ENCODE measurements at places on chromosomes 2 and 18. TPM values are rescaled to one million over a fixed set of nuclear protein-coding genes. Genes with fewer than 3 reads are reported as not detected.

TPO gene
- not detected for total RNA-seq

GRCh38 chr2:239629926-239630617, 229.3 kb upstream of the HDAC4 start:
- no peak overlapping the region for H3K4me3 ChIP-seq
- no peaks in the 10 kb centered on the region for H3K4me1 ChIP-seq
- no peak overlapping the region for H3K27ac ChIP-seq
- no peak for DNase-seq
- H3K36me3 ChIP-seq = no peaks in the 10 kb centered on the region

DNA sequence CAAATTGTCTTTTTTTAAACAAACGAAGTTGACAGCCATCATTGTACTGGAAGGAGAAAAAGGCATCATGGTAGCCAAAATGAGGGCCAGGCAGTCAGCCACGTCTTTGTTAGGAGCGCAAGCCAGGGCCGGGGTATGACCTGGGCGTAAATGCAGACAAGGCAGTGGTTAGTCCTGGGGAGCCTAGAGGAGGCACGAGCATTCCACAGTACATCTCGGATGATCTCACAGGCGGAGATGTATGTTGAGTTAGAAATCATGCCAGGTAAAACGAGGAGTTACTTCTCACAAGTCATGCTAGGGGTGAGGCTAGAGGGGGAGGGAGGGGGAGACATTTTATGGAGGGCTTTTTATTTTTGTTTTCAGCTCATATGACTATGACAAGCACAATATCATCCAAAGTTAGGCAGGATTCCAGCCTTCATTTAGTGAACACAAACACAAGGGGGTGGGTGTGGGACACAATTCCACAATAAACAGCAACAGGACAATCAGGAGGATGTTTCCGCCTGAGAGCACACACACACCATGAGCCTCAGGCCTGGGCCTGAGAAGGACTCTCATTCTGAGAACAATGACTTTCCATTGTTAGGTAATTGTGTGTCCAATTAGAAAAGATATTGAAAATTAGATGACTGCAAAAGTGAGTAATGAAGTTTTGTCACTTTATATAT, 64.4 kb upstream of the PGAP1 start:
- H3K4me1 ChIP-seq = no peaks in the 10 kb centered on the region
- H3K4me3 ChIP-seq = no peak overlapping the region
- no peaks in the 10 kb centered on the region for H3K36me3 ChIP-seq
- H3K27ac ChIP-seq = no peak overlapping the region

DNA sequence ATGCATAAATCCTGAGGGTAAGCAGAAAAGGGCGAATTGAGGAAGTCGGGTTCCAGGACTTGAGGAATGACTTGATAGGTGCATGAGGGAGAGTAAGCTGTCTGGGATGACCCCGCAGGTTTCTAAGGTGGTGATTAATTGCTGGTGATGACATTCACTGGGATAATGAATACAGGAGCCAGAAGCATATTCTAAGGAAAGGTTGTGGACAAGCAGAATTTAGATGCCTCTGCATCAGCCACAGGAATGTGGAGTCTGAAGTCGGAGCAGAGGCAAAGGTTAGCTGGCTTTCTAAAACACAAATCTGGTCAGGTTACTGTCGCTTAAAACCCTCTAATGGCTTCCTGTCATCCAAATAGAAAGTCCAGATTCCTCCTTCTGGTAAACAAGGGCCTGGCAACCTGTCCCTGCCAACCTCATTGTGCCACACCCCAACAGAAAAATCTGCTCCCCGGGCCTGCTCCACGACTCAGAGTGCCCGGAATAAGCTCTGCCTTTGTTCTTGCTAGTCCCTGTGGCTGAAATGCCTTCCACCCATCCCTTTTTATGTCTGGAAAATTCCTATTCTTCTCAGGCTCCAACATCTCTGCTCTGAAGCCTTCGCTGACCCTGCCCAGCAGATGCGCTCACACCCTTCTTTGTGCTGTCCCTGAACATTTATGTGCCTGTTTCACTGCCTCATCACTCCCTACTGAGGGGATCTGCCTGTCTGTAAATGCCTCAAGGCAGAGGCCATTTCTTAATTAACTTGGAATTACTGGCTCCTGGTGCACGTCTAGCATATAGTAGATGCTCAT, 11.3 kb upstream of the TMEM214 start:
- H3K4me3 ChIP-seq = no peak overlapping the region
- no peaks in the 10 kb centered on the region for H3K36me3 ChIP-seq
- peak overlapping the region; percentile 74 for H3K27ac ChIP-seq
- peaks cover 12% of the 10 kb centered on the region for H3K4me1 ChIP-seq
- no peaks in the 10 kb centered on the region for H3K27me3 ChIP-seq

GRCh38 chr2:85951351-85952067, 62.7 kb upstream of the ST3GAL5 start:
- no peaks in the 10 kb centered on the region for H3K4me1 ChIP-seq
- H3K27me3 ChIP-seq = no peaks in the 10 kb centered on the region
- no peak overlapping the region for H3K4me3 ChIP-seq
- H3K36me3 ChIP-seq = no peaks in the 10 kb centered on the region
- H3K27ac ChIP-seq = no peak overlapping the region

DNA sequence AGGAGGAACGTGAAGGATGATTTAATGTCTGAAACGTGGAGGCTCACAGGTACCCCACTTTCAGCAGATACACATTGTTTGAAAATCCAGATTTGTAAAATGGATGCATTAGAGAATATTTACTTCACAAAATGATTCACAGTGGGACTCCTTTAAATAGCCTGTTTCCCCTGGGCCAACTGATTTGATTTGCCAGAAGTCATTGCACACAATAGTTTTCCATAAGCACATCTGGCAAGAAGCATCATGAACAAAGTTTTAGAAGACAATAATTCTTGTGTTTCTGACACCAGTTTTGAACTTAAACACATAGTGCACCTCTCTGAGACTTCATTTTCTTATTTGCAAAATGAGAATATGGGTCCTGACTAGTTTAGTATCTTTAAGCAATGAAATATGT, 451.4 kb upstream of the SLC14A2 start:
- H3K4me3 ChIP-seq = no peak overlapping the region
- DNase-seq = no peak
- no peak overlapping the region for H3K27ac ChIP-seq
- H3K4me1 ChIP-seq = no peaks in the 10 kb centered on the region

DNA sequence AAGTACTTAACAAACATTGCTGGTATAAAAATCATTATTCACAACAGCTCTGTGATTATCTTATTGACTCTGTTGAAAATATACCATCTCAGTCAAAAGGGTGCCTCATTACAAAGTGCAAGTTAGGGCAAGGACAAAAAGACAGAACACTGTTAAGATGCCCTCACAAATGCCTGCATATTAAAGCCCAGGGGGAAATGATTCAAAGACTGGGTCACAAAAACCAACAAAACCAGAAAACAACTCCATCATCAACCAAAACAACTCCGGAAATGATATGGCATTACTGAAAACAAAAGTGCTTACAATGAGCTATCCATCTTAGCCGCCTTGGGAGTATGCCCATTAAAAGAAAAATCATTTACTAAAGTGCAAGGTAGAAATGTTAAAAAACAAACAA, 9.9 kb downstream of the PLA2R1 start:
- no peak overlapping the region for H3K4me3 ChIP-seq
- peaks cover 17% of the 10 kb centered on the region for H3K4me1 ChIP-seq
- DNase-seq = no peak
- H3K27me3 ChIP-seq = no peaks in the 10 kb centered on the region

DNA sequence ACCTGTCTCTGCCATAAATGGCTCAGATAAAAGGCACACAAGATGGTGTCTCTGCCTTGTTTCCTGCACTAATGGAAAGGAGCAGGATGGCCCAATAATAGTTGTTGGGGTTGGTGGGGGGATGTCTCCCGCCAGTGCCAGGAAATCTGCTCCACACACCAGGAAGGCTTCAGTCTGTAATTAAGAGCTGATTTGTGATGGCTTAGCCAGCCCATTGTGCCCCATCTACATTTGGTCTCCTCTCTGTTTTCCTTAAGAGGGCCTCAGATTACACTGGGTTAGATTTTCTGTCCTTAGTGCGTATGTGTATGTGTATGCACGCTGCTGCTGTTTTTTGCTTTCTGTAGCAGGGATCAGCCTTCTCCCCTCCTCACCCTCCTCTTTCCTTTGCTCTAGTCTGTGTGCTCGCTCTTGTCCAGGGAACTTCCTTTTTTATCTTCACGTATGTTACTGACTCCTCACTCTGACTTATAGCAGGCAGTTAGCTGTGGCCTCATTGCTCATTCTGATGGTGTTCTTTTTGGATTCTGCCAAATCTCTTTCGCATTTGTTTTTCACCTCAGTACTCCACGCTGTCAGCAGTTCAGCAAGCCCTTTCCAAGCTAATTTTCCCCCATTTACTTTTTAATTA, 33.4 kb upstream of the MGAT5 start:
- no peaks in the 10 kb centered on the region for H3K36me3 ChIP-seq
- H3K27ac ChIP-seq = no peak overlapping the region
- H3K27me3 ChIP-seq = no peaks in the 10 kb centered on the region
- H3K4me3 ChIP-seq = no peak overlapping the region

- no peak overlapping the region for H3K4me3 ChIP-seq
- no peaks in the 10 kb centered on the region for H3K27me3 ChIP-seq
- H3K36me3 ChIP-seq = no peaks in the 10 kb centered on the region
- H3K27ac ChIP-seq = no peak overlapping the region
Observed at GRCh38 chr18:48754993-48755473, 195.7 kb downstream of the SMAD7 start.

GRCh38 chr18:54197747-54198411, 26.6 kb downstream of the MBD2 start:
- H3K27ac ChIP-seq = no peak overlapping the region
- H3K36me3 ChIP-seq = no peaks in the 10 kb centered on the region
- no peaks in the 10 kb centered on the region for H3K27me3 ChIP-seq
- no peaks in the 10 kb centered on the region for H3K4me1 ChIP-seq

GRCh38 chr18:66894851-66895250, 291.0 kb upstream of the CDH19 start:
- no peaks in the 10 kb centered on the region for H3K27me3 ChIP-seq
- no peak overlapping the region for H3K27ac ChIP-seq
- no peak for DNase-seq
- H3K4me1 ChIP-seq = no peaks in the 10 kb centered on the region

- DNase-seq = no peak
- H3K4me3 ChIP-seq = no peak overlapping the region
- no peaks in the 10 kb centered on the region for H3K36me3 ChIP-seq
- H3K4me1 ChIP-seq = no peaks in the 10 kb centered on the region
- H3K27ac ChIP-seq = no peak overlapping the region
Observed at GRCh38 chr2:10522170-10522448, 74.0 kb upstream of the ODC1 start.

GRCh38 chr2:69081757-69082156, 68.8 kb downstream of the ANTXR1 start:
- no peak for DNase-seq
- peak overlapping the region; percentile 64 for H3K27ac ChIP-seq
- no peaks in the 10 kb centered on the region for H3K27me3 ChIP-seq
- H3K36me3 ChIP-seq = no peaks in the 10 kb centered on the region

DNA sequence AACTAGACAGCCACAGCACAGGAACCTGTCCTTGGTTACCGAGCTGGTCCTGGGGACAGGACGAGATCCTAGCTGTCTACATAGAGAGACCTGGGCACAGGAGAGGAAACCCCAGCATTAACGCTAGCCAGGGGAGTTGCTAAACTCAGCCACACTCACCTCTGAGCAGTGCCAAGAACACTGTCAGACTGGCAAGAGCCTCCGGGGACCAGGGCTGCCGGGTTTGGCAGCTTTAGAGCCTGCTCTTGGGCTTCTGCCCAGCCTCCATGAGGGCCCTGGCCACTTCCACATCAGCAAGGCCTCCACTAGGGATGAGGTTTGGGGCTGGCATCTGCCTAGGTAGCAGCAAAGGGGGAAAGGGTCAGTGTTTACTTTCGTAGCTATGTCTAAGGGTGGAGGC, 6.7 kb downstream of the TMBIM1 start:
- no peaks in the 10 kb centered on the region for H3K27me3 ChIP-seq
- peaks cover 31% of the 10 kb centered on the region for H3K4me1 ChIP-seq
- peak overlapping the region; percentile 88 for H3K27ac ChIP-seq
- no peak overlapping the region for H3K4me3 ChIP-seq
- DNase-seq = no peak

GRCh38 chr18:2984703-2985261, 28.2 kb downstream of the LPIN2 start:
- no peaks in the 10 kb centered on the region for H3K36me3 ChIP-seq
- H3K27ac ChIP-seq = no peak overlapping the region
- no peaks in the 10 kb centered on the region for H3K27me3 ChIP-seq
- no peak for DNase-seq
- peaks cover 13% of the 10 kb centered on the region for H3K4me1 ChIP-seq

DNA sequence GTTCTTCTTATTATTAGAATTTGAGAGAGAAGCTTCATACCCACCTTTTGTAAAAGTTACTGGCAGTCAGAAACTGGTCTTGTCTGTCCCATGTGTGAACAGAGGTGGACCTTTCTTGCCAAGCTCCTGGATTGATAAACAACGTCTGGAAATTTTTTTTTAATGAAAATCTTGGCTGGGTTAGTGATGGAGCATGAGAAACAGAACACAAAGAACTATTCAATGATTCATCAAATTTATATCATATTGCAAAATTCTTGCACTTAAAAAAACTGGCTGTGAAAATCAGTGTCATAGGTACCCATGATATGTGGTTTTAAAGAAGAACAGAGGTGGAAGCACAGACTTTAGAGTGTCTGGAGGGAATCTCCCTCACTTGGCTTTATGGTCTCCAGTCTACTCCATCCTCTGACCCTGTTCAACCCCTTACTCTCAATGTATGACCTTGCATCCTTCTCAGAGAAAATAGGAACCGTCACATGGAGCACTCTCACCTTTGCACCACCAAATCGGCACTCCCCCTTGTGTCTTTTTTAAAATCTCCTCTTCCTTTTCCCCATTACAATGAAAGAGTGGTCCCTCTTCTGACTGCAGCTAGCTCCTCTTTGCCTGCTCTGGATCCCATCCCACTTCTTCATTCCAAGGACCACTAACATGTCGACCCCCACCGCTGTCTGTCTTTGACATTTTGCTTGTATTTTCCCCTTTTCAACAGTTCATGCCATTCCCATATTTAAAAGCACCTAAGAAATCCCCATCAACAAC, 58.2 kb downstream of the COPS8 start:
- no peaks in the 10 kb centered on the region for H3K36me3 ChIP-seq
- no peak overlapping the region for H3K27ac ChIP-seq
- H3K27me3 ChIP-seq = no peaks in the 10 kb centered on the region
- no peaks in the 10 kb centered on the region for H3K4me1 ChIP-seq
- DNase-seq = no peak

GRCh38 chr18:78624646-78625279, 354.9 kb upstream of the SALL3 start:
- H3K36me3 ChIP-seq = no peaks in the 10 kb centered on the region
- H3K27me3 ChIP-seq = no peaks in the 10 kb centered on the region
- no peak overlapping the region for H3K27ac ChIP-seq

- no peak overlapping the region for H3K4me3 ChIP-seq
- peaks cover 6% of the 10 kb centered on the region for H3K4me1 ChIP-seq
- no peaks in the 10 kb centered on the region for H3K36me3 ChIP-seq
- H3K27ac ChIP-seq = no peak overlapping the region
- H3K27me3 ChIP-seq = no peaks in the 10 kb centered on the region
Observed at GRCh38 chr18:74947875-74948274, 261.1 kb downstream of the PTGR3 start.

STEAP3 gene
- total RNA-seq = 7.0 TPM
